Bone marrow (tissue), 2 donors: ENCODE measurements at places on chromosomes 7 and 10.
A peak's percentile ranks its signal among the peaks of the same experiment; 100 is the strongest.

- DNase-seq, result peak; percentile 58
Measured at GRCh38 chr7:2709553-2710285, 21.7 kb downstream of the AMZ1 start.

DNA sequence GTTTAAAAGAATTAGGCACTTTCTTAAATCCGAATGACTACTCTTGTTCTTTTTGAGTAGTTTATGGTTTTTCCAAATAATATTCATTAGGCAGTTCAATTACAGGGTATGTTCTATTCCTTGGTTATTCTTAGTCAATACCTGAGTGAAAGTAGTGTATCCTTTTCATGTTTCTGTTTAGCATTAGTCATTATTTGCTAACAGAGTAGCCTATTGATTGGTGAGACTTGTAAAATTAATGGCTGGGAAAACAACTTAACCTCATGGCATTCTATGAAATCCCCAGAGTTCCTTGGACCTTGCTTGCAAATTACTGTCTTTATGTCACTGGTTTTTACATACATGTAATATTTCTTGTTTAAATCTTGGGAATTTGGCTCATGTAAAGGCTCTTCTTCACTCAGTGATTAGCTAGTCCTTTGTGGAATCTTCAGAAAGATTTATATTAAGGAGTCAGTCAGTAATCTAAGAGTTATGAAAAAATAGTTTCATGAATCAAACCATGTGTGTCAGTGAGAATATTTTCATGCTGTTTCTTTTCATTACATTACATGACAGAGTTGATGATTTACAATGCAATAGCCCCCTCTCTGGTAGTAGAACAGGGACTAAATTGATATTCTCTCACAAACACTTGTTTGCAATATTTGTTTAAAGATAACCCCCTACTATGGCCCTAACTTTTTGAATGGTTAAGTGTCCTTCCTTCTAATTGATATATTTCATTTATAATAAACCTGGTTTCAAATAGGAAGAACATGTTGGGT lies 81.5 kb upstream of the LRRTM3 start:
- DNase-seq, result no peak

DNA sequence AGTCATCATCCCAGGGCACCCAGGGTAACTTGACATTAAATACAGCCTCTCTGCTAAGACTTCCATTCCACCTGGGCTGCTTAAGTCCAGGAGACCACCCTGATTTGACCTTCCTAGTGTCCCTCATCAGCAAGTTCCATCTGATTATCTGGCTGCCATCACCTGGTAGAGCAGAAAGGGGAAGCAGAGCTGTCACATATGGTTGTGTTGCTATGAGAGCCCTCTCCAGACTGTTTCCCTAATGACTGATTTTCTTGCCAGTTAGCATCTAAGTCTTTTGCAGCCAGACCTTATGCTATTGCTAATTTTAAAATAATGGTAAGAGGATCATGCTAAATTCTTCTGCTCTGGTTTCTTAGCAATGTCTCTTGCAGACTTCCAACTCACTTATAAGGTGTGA lies 38.7 kb downstream of the KCNH2 start:
- DNase-seq, result no peak

DNA sequence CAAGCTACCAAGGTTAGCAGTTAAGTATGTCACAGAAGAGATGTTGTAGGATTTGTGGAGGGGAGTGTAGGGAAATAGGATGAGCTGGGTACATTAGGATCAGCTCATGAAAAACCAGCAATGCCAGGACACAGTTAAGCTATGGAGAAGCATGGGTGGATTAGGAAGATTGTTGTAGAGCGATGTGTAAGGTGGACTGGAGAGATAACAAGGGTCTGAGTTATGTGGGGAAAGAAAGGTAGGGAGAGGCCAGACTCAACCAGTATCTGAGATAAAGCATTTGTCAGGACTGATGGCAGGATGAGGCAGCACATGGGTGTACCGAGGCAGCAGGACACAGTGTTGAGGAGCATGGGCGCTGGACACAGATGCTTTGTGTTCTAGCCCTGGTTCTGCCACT lies 85.4 kb upstream of the PRR15 start:
- no peak for DNase-seq

DNA sequence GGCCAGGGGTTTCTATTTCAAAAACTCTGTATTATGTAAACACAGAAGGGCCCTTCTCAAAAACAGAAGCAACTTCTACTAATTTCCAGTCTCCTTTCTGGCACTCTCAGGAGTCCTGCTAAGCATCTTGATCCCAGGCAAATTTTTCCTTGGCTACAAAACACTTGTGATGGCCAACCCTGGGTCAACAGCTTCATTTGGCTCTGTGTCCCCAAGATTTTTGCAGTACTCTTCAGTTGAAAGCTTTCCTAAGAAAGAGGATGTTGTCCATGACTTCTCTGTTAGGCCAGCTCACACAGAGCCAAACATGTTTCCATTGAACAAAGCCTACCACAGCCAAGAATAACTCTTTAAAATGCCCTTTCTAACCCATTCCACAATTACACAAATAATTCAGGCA lies 99.0 kb upstream of the EGR2 start:
- no peak for DNase-seq

DNA sequence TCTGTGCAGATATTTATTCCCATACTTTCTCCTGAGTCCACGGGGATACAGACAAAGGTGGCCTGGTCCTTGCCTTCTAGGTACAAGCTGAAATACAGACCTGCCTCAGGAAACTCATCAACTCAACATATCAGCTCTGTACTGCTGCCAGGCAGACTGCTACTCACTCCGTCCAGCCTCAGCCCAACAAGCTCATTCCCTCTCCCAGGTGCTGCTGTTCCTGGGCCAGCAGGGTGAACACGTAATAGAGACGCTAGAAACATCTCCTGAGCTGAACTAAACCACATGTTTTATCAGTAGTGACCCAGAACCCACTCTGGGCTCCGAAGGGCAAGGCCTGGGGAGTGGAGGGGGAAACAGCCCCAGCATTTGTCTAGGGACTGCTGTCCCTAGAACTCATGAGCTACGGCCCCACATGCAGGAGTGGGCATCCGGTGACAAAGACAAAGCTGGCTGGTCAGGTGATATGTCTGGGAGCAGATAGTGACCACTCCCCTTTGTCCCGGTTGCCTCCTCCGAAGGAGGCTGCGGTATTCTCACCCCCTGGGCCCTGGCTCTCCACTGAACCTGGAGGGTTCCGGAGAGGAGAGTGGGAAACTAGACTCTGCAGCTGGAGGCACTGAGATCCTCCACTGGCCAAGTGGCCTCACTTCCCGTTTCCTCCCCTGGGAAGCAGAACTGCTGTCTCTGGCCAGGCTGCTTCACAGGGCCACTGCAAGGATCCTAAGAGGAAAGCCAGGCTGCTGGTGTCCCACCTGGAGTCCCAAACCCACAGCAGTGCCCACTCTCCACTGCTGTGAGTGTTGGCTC lies 116.1 kb downstream of the FAM53B start:
- no peak for DNase-seq

GRCh38 chr7:14905764-14906163 lies 3.2 kb upstream of the DGKB start:
- no peak for DNase-seq

- no peak for DNase-seq
Measured at GRCh38 chr7:101832205-101832631, 14.8 kb downstream of the CUX1 start.

GRCh38 chr7:122770686-122771335 lies 68.1 kb upstream of the RNF148 start:
- no peak for DNase-seq

GRCh38 chr7:29354340-29354739 lies 159.8 kb downstream of the CHN2 start:
- no peak for DNase-seq

- no peak for DNase-seq
Measured at GRCh38 chr7:22216832-22217475, 140.0 kb downstream of the RAPGEF5 start.

GRCh38 chr10:132506711-132507408 lies 30.7 kb upstream of the INPP5A start:
- no peak for DNase-seq

GRCh38 chr10:103757531-103758293 lies 97.7 kb downstream of the SH3PXD2A start:
- peak; percentile 27 for DNase-seq

GRCh38 chr7:107002529-107002998 lies 41.9 kb upstream of the PRKAR2B start:
- DNase-seq, result no peak

GRCh38 chr10:80526218-80526617 lies 11.5 kb upstream of the SH2D4B start:
- DNase-seq, result no peak

- DNase-seq, result no peak
Measured at GRCh38 chr7:127189886-127190285, 62.9 kb downstream of the GRM8 start.

GRCh38 chr10:127995939-127996338 lies 89.0 kb downstream of the PTPRE start:
- no peak for DNase-seq

GRCh38 chr7:27697861-27698430 lies 35.3 kb upstream of the HIBADH start:
- peak; percentile 5 for DNase-seq

DNA sequence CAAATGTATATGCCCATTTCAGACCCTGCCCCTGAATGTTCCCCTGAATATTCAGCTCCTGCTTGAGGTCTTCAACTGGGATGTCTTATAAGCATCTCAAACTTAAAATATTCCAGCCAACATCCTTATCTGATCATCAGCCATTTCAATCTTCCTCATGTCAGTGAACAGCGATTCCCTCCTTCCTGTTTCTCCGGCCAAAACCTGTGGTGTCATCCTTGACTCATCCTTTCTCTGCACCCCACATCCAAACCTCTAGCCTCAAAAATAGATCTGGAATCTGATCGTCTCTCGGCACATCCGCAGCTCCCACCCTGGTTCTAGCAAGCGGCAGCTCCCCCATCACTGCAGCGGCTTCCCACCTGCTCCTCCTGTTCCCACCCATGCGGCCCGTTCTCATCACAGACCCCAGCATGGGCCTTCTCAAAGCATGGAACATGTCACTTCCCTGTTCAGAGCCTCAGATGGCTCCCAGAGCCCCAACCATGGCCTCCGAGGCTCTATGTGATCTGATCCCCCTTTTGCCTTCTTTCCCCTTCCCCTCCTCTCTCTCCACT lies 165.7 kb downstream of the HECW1 start:
- DNase-seq, result no peak

- DNase-seq, result peak; percentile 84
Measured at GRCh38 chr10:102245082-102245931, at the start of gene GBF1. Gene GBF1 (plus strand): TSS chr10:102245532. CDS start chr10:102258939, 13,407 bp downstream.

DNA sequence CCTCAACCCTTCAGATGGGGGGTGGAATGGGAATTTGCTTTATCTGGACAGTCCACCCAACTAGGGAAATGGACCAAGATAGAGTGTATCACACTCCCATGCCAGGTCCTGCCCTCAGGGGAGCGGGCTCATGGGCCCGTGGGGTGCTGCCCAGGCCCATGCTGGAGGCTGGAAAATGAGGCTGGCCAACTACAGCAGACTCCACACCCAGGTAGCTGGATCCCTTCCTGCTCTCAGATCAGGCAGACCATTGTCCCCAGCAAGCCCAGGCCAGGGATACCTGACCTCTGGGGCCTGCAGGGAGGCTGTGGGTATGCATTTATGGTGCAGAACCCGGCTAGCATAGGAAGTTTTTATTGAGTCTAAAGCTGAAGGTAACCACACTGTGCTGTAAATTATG lies 162.4 kb downstream of the TCERG1L start:
- no peak for DNase-seq

GRCh38 chr7:71140264-71140663 lies 8.3 kb downstream of the GALNT17 start:
- no peak for DNase-seq

DNA sequence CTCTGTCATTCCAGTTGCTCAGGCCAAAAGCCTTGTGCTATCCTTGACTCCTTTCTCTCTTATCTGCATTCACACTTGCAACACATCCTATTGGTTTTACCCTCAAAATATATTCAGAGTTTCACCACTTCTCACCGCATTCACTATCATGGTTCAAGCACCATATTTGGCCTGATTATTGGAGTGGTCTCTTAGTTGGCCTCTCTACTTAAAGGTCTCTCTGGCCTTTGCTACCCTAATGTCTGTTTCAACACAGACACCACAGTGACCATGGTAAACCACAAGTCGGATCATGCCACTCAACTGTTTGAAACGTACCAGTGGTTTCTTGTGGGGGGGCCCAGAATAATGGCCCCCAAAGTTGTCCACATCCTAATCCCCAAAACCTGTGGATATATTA lies 15.2 kb upstream of the PDZD8 start:
- no peak for DNase-seq
